Stimulated activated CD8-positive, alpha-beta memory T cell treated with anti-CD3 and anti-CD28 coated beads, Interleukin-2, amount 100 ng/mL, for 48 hours (primary cell): ENCODE measurements at places on chromosomes 2 and 18.

GRCh38 chr18:7173216-7173615 is 55.6 kb upstream of the LAMA1 start:
- DNase-seq = no peak

- DNase-seq = no peak
These were observed 10.0 kb downstream of the ZNF24 start for GRCh38 chr18:35334212-35334611.

- DNase-seq = no peak
These were observed 12.5 kb downstream of the PASK start for GRCh38 chr2:241136661-241137260.

- DNase-seq = no peak
These were observed 21.7 kb upstream of the POLI start for GRCh38 chr18:54247511-54248175.

GRCh38 chr2:219250049-219250781 is 2.8 kb upstream of the TUBA4B start:
- no peak for DNase-seq

DNA sequence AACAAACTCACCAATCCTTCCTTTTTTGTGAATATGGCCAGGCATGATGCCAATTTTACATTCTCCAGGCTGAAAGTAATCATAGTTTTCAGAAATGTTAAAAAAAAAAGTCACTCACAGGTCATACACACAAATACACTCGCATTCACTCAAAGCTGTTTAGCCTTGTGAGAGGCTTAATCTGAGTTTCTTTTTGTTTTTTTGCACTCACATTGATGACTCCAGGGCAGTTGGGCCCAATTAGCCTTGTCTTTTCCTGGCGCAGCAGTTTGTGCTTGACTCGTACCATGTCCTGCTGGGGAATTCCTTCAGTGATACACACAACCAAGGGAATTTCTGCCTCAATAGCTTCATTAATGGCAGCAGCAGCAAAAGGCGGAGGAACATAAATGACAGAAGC is 18.0 kb downstream of the SUCLG1 start:
- no peak for DNase-seq

- no peak for DNase-seq
These were observed 48.5 kb upstream of the FOSL2 start for GRCh38 chr2:28343971-28344715.

DNA sequence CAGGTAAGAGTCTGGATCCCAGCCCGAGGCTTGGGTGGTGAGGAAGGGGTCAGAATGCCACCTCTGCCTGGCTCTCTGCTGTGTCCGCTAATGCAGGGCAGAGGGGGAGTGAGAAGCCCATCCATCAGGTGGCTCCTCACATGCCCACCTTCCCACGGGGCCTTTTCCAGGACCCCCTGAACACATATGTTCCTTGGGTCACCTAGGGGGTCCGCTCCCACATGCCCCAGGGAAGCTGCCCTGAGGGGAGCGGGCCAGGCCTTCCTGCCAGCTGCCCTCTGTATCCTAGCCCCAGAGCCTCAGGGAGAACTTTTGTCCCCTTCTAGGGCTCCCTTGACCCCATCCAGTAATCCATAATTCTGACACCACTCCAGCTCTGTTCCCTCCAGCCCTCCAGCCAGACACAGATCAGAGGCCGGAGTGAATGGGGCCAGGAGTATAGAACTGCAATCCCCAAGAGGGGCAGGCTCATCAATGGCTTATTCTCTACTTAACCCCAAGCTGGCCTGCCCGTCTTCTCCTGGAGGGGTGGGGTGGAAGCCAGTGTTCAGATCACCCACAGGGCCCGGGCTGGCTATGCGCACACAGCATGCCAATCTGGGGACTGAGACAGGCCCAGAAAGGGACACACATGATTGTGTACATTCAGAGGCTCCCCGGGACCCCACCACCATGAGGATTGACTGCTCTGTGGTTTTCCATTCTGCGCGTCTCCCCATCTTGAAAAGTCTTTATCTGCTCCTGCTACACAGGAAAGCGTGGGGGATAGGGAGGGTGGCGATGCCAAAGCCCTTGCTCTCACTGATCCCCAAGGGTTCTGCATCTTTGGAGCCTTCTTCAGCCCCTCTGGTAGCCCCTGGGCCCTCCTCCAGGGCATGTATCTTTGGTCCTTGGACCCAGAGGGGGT is 1.1 kb downstream of the EMILIN1 start:
- DNase-seq = no peak

GRCh38 chr2:6445156-6445555 is 420.6 kb downstream of the CMPK2 start:
- no peak for DNase-seq

DNA sequence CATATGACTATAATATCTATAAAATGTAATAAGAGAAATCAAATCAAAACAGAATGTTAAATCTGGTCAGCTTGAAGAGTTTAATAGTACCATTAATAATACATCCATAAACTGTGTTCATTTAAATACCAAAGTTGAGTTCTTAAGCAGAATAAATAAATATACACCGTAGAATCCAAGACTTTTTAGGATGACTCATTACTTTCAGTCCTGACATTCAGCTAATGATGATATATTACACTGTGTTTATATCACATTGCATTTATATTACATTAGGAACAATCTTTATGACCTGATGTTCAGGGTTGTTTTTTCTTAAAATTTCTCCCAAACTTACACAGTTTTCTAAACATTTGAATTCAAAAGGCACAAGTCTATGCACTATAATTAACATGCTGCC is 331.3 kb downstream of the SS18 start:
- DNase-seq = no peak

DNA sequence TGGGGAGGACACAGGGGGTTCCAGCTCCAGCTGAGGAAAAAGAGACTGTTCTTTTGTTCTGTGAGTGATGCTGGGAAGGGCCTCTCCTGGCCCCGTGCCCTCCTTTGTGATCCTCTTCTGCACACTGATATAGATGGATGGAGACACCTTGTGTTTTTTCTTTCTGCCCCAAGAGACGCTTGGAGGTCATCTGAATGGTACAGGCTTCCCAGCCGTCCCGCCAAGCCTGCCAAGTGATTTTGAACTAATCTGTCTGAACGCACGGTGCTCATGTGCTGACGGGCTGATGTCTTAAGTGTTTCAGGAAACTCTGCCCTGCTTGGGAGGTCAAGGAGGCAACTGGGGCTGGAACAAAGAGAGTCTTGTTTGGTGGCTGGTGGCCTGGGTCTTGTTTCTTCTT is 57.5 kb downstream of the KIF5C start:
- DNase-seq = no peak

DNA sequence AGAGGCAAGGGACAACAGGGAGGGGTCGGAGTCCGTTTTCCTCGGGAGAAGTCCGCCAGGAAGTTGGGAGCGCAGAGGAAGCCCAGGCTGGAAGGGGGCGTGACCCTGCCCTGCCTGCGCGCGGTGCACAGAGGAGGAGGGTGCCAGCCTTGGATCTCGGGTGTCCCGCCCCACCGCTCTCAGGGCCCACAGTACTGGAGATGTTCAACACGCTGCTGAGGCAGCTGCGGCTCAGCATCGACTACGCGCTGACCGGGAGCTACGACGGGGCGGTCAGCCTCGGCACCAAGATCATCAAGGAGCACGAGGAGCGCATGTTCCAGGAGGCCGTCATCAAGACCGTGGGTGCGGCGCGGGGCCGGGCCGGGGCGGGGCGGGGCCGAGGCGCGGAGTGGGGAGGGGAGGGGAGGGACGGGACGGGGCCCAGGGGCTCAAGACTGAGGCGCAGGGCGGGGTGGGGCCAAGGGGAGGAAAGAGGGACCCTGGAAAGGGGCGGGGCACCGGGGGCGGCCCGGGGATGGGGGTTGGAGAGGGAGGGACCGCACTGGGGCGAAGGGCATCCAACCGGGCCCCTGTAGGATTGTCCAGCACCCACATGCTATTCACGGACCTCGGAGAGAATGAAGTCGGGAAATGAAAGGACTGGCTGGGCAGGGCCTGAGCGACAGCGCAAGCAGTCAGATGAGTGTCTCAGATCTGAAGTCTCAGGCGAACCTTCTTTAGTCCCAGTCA is 36.6 kb downstream of the POMC start:
- DNase-seq = no peak

DNA sequence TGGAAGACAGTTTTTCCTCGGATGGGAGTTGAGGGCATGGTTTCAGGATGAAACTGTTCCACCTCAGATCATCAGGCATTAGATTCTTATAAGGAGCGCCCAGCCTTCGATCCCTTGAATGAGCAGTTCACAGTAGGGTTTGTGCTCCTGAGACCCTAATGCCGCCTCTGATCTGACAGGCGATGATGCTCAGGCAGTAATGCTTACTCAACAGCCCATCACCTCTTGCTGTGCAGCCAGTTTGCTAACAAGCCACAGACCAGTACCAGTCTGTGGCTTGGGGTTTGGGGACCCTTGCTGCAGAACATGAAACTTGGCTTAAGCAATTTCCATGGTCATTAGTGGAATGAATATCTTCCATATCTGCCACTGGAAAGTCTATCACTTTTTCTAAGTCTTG is 56.4 kb downstream of the GORASP2 start:
- DNase-seq = no peak

- no peak for DNase-seq
These were observed 388.6 kb upstream of the TNP1 start for GRCh38 chr2:217248312-217248935.

DNA sequence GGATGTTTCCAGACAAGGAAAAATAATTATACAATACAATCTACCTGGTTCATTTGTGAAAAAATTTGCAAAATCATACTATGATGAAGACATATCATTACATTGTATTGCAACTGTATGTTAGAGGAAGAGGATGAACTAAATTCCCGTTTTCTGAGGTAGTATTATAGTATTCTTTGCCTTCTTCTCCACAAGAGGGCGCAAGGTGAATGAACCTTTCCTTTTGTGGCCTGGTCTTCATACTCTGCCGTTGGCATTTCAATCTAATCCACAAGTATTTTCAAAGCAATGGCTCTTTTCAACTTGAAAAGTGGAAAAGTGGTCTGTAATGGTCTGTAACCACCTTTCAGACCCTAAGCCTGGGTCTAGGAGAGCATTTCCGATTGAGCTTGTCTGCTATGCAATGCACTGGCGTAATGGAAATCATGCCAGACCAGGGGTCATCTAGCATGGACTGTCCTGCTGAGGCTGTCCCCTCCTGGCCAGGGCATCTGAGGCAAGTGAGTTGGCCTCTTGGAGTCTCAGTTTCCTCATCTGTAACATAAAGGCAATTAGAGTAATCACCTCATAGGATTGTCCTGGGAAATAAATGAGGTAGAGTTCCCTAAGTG is 30.8 kb upstream of the ZNF396 start:
- DNase-seq = no peak

- no peak for DNase-seq
These were observed 33.0 kb upstream of the GATA6 start for GRCh38 chr18:22136395-22136794.

GRCh38 chr18:77249569-77250500 is at the start of gene GALR1:
GALR1 (plus strand) TSS chr18:77249848; CDS start chr18:77250549, 701 bp downstream.
- DNase-seq = no peak

DNA sequence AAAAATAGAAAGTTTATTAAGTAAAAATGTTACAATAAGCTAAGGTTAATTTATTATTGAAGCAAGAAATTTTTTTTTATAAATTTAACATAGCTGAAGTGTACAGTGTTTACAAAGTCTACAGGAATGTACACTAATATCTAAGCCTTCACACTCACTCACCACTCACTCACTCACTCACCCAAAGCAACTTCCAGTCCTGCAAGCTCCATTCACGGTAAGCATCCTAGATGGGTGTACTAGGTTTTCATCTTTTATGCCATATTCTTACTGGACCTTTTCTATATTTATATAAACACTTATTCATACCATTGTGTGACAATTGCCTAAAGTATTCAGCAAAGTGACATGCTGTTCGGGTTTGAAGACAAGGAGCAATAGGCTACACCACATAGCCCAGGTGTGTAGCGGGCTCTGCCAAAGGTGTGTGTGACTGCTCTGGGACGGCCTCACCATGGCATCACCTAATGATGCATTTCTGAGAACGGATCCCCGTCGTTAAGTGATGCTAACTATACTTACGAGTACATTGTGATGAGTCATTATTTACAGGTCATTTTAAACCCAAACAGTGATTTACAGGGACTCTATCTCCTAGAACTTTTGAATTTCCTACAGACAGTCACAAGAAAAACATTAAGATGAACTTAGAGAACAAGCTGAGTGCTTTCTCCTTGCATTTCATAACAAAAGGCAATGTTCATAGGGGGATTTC is 76.3 kb upstream of the ID2 start:
- no peak for DNase-seq

DNA sequence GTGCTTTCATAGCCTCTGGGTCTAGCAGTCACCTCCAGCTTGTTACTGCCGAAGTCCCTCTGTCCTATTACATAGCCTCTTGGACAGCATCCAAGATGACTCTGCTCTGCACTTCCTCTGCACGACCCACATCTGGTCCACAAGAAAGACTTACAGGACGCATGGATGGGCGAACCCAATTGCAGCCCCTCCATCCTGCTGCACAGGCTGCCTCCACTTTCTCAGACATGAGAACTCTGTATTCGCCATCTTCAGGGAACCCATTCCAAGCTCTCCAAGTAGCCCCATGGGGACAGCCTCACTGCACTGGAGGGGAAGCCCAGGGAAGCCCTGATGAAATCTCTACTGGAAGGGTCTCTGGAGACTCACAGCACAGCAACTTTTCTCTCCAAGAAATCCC is 172.1 kb downstream of the GFPT1 start:
- no peak for DNase-seq

DNA sequence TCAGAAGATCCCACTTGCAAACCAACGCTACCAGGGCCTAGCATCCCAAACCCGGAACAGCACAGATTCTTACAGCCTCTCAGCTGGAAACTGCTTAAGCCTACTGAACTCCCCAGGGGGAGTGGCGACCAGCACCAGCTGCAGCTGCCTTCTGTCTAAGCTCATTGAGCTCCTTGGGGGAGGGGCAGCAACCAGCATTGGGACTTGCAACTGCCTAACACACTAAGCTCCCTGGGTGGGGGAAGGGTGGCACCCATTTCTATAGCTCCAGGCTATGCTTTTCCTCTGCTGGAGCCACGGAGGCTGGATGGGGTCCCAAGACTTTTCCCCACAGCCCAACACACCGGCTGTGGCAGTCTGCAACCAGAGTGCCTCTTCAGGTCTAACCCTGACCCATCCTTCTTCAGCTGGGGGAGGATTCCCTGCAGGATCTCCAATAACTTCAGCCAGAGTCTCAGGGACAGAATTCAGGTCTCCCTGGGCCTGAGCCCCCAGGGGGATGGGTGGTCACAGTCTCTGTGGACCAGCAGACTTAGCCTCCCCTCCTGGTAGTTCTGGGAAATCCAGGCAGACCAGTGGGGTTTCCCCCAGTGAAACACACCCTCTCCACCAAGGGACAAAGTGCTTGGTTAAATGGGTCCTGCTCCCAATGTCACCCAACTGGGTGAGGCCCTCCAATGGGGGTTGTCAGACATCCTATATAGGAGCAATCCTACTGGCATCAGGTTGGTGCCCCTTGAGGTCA is 45.9 kb upstream of the ITGA4 start:
- DNase-seq = no peak

GRCh38 chr2:55111570-55112228 is 61.4 kb upstream of the RTN4 start:
- DNase-seq = no peak

- no peak for DNase-seq
These were observed 25.6 kb upstream of the SCYGR1 start for GRCh38 chr2:227413371-227413770.

GRCh38 chr18:48589797-48590519 is 51.1 kb downstream of the CTIF start:
- no peak for DNase-seq
